ENCODE measurements at places on chromosomes 5 and 9. TPM values are rescaled to one million over a fixed set of nuclear protein-coding genes. Genes with fewer than 3 reads are reported as not detected.

The C1QTNF3 gene
- 9.8 TPM for total RNA-seq

The COL23A1 gene
- 13.6 TPM for total RNA-seq

The SLC1A3 gene
- total RNA-seq: 55.0 TPM

DNA sequence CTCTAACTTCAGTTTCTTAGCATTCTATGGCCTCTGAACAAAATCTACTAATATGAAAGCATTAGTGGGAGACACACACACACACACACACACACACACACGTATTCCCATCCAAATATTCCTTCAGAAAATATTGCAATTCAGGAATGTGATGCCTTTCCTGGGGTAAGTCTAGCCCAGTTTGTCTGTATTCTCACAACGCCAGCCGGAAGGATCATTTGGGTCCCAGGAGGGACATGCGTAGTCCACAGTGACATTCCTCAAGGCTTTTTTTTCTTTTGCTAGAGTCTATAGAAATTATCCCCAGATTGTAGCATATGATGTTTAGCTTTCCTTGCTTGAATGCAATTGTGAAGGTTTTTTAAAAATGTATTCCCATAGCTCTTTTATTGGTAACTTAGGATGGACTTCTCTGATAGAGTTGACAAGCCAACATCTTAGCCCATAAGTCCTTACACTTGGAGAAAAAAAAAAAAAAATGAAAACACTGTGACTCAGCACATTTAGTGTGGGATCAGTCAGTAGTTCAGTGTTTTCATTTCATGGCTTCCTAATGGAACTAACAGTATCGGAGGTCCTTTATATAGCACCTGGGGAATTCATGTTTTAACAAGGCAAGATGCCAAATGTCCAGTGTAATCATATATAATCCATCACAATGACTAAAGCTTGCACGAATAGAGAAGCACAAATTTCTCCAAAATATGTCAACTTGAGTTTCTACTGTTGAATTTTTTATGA is 316.5 kb downstream of the DIRAS2 start:
- DNase-seq: no peak

DNA sequence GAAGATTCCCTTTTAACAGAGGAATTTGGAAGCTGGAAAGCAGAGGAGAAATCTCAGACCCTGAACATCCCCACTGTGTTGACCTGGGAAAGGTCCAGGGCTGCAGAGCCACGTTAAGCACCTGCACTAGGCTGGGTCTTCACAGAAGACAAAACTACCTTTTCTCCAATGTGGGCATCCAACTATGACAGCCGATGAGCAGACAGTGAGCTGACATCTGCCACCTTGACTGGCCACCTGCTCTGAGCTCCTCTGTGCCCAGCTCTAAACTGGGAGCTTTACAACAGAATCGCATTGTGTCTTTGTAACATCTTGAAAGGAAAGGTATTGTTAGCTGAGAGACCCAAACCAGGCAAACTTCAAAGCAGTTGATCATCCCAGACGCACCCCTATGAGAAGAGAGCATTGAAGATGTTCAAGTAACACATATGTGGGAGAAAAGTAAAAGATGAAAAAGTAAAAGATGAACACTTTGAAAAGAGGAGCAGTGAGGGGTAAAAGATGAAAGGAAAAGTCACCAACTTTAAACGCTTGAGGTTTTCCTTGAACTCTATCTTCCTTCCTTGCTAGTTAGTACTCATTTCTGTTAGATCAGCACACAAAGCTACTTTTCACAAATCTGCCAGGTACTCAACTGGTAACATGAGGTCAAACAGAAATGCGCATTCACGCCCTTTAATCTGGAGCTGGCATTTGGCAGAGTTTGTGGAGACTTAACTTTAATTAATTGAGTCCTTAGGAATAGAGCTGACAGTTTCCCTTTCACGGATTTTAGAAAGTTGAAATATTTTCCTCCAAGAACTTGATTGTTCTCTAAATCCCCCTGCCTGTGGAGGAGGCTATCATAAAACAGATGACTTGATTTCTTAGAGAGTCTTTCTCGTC is 53.2 kb upstream of the CTXN3 start:
- no peak for DNase-seq

DNA sequence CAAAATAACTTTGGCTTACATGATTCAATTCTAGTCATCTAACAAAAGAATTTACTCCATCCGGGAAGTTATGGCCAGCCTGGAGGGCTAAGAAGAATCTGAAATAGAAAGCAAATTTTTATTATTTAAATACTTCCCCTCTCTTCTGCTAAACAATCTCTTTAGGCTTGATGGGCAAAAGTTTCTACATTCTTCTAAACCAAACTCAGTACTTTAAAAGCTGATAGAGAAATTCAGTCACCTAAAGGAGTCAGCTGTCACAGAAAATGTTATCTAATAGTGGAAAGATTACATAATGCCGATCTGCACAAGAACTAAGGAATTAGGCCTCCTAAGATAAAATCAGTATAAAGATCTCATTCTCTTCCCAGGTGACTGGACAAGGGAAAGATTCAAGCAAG is 32.4 kb downstream of the GNAQ start:
- DNase-seq: no peak

DNA sequence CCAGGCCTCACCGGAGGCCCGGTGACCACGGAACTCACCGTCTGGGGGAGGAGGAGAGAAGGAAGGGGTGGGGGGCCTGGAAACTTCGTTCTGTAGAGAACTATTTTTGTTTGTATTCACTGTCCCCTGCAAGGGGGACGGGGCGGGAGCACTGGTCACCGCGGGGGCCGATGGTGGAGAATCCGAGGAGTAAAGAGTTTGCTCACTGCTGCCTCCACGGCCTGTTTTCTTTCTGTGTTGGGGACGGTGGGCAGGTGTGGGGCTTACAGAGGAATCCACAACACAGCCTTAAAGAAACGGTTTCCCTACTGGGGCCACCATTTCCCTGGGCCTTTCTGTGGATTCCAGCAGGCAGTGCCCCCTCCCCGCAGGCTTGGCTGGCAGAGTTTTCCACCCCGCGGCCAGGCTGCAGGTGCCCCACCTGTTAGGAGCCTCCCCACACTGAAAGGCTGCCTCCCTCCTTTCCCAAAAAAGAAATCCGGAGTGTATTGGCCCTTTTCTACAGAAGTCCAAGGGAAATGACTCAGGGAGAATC is 80.8 kb downstream of the NTNG2 start:
- no peak for DNase-seq

- DNase-seq: no peak
Measured at GRCh38 chr5:150266871-150267291, 22.7 kb downstream of the CAMK2A start.

GRCh38 chr9:128249908-128250838 is 25.6 kb downstream of the GOLGA2 start:
- peak; percentile 86 for DNase-seq

GRCh38 chr5:67013719-67014118 is 182.9 kb downstream of the CD180 start:
- DNase-seq: no peak

- no peak for DNase-seq
Measured at GRCh38 chr5:8561854-8562253, 692.9 kb downstream of the MTRR start.

- no peak for DNase-seq
Measured at GRCh38 chr5:171984748-171985419, 21.6 kb downstream of the FBXW11 start.

- no peak for DNase-seq
Measured at GRCh38 chr5:68924481-68925145, 169.2 kb upstream of the SLC30A5 start.

DNA sequence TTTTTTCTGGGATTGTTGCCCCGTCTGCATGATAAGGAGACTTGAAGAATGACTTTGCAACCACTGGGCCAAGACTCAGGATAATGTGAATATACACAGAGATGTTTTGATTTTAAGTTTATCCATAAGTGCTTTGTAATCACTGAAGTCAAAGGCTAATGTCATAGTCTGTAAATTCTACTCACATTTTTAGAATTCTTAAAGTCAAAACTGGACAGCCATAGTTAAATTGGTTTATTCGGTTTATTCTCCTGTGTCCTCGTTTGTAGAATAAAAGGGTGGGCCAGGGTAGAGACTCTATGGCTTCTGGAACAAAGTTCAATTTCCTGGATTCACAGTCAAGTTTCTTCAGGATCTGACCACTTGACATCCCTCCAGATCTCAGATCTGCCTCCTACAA is 327.7 kb upstream of the TNC start:
- DNase-seq: no peak

DNA sequence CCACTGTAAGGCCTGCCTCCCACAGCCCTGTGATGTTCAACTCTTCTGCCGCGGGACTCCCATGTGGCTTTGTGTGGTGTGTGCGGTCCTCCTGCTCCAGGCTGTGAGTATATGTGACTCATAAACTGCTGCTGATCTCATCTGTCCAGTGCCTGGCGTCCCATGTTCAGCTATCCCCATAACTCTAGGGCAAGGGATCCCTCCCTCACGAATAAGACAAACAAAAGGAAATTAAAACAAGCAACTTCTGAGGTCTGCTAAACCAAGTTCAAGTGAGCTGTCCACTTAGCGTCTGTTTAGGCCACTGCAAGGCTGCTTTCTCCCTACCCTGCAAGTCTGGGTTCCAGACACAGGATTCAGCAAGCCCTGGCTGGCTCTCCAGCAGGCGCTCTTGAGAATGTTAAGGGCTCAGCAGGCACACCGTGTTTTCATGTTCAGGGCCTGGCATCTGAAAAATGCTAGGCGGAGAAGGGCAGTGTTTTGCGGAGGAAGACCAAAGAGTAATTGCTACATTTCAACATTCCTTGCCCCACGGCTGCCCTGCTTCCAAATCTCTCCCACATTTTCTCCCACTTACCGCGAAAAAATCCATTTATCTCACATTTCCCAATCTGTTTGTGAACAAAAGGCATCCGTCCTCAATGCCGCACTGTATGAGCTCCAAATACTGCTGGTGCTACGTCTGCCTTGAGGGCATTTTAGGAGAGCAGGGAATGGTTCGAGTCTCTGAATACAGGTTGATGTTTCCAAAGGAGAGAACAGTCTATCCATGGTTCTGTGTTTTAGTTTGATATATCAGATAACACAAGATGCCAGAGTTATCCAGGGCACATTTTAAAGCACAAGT is 280.2 kb downstream of the SEMA5A start:
- DNase-seq: peak; percentile 24

GRCh38 chr5:83900306-83900705 is 179.7 kb upstream of the HAPLN1 start:
- no peak for DNase-seq
